ENCODE measurements at places on chromosomes 11 and 22.

DNA sequence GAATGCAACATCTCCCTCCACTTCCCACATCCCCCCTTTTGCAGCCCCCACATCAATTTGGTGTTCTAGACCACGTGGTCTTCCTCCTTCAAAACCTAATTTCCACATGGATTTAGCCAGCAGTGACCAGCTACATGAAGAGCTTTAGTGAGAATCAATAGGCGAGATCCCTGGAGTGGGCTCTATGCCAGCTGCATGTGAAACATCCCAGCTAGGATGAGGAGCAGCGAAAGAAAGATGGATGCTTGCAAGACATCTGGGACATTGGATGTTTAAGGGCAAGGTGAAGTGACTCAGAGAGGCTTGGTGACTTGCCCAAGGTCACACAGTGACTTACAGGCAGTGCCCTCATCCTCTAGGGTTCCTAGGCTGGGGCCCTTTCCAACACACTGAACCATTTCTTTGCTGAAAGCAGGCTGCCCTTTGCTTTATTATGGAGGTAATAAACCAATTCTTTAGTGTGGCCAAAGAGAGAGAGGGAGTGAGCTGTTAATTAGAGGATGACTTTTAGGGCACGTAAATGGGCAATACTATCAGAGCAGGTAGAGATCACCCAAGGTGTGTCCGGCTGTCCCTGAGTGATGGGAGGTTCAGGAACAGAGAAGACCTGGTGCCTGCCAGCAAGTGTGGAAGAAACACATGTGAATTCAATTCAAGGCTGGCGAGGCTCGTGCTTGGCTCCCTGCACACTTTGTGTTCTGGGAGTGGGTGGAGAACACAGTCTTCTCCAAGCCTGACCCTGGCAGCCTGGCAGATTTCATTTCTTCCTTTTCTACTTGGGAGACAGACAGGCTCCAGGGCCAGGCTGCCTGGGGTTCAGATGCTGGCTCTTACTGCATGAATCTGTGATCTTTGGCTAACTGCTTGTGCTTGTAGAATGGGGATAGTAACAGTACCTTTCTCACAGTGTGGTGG lies 24.0 kb downstream of the TSPAN18 start:
- DNase-seq = no peak

GRCh38 chr11:116309446-116309845 lies 463.3 kb downstream of the BUD13 start:
- no peak for DNase-seq

DNA sequence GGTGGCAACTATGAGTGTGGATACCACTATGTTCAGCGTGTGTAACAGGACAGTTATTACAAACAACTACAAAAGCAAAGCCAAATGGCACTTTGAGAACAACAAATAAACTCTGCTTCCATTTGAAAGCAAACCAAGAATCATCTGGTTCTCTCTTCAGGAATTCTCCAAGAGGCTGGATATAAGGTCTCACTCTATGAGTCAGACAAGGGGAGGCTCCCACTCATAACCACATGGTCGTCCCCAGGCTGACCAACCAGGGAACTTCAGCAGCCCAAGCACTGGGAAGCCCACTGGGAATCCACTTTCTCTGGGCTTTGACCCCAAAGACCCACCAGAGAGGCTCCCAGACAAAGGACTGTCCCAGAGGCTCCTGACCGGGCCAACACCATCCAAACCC lies 35.3 kb downstream of the DGCR2 start:
- peak; percentile 48 for DNase-seq

- DNase-seq = peak; percentile 40
Measured at GRCh38 chr11:133945087-133945974, 11.4 kb downstream of the IGSF9B start.

DNA sequence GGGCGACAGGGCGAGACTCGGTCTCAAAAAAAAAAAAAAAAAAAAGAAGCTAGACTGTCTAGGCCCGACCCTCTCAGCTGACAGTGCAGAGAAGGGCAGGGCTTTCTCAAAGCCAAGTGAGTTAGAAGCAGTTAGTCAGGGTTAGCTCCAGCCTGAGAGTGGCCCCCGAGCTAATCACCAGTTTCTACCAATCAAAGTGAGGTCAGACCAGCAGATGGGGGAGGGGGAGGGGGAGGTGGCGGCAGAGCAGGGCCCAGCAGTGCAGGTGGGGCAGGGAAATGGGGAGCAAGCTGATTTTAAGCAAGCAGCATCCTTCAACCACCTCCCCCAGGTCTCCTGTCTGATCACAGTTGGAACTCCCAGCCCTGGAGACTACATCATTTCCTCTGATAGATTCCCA lies 55.3 kb upstream of the PRR5 start:
- DNase-seq = no peak

DNA sequence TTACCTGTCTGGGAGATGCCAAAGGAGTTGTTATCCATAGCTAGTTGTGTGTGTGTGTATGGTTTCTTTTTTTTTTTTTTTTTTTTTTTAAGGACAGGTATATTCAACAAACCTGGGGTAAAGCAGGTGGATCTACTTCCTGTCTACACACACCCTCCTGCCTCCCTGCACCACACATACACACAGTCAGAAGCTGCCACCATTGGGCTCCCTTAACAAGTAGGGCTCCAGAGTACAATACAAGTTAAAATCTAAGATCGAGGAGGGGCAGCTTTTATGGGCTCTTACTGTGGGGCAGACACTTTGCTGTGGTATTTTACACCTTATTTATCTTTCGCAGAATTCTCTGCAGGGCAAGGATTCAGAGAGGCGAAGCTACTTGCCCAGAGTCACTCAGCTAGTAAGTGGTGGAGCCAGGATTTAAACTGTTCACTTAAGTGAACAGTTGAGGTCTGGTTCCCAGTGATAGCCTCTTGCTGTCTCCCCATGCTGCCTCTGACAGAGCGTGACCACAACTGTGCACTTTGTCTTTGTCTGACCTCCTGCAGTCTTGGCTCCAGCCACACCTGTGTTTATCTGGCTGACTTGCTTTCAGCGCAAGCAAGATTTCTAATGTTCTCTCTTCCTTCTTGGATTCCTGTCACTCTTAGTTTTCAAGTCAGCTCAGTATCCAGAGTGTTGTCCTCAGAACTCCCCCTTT lies 135.0 kb downstream of the CSNK2A3 start:
- DNase-seq = no peak
